ENCODE measurements at places on chromosomes 2 and 18.

GRCh38 chr2:9356261-9356660 lies 67.1 kb downstream of the ITGB1BP1 start:
- no peak for DNase-seq

- DNase-seq: peak; percentile 29
These were observed 573 bp downstream of the PAIP2B start for GRCh38 chr2:71226096-71226964.

DNA sequence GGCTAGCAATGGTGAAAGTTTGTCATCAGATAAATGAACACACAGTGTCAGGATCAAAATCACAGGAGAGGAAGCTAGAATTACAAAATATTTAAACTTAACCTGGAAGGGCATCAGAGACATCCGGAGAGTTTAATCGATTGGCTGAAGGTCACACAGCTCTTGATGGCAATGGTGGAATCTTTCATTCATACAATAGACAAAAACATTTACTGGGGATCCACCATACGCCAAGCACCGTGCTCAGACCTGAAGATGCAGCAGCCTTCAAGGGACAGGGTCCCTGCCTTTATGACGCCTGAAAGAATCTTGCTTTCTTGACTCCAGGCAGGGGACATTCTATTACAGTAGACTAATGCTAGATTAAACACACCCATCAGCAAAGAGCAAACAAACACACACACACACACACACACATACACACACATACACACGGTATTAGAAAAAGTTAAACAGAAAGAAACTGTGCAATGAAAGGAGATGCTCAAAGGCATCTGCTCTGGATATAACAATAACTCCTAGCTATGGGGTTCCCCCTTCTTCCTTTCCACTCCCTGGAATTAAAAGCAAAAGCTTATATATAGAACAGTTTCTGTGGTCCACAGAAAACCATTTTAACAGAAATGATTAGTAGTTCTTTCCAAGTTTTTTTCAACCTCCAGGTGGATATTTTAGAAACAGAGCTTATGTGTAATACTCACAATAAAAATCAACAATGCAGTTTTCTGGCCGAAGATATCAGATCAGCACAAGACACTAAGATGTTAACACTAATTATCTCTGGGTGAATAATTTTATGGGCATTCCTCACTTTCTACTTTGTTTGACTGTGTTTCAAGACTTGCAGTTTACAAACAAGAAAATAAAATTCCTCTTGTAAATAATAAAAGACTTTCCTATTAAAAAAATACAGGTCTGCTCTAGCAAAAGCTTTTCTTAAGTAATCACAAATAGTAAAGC lies 151.7 kb downstream of the ANKRD44 start:
- no peak for DNase-seq

DNA sequence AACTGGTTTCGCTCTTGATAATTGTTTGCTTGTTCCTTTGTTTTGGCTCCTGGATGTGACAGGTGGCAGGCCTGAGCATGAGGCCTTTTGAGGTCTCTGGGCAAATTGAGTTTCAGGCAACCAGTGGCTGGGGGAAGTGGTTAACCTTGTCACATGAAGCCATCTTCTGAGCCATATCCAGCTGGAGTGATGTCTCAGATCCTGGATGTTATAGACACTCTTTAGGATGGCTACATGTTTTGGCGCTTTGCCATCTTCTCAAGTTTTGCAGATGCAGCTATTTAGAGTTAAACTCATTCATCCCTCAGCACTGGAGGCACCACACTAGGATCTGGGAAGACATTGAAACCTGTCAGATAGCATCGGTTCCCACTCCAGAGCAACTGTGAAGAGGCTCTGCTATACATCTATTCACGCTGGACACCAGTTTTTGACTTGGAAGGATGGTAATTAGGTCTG lies 25.3 kb upstream of the TACR1 start:
- no peak for DNase-seq

- DNase-seq: no peak
These were observed 29.5 kb downstream of the GALNT14 start for GRCh38 chr2:31108561-31109286.

- DNase-seq: peak; percentile 7
These were observed 2.8 kb upstream of the OTOS start for GRCh38 chr2:240143276-240143675.

GRCh38 chr2:60553495-60554073 lies at the start of gene BCL11A:
Gene BCL11A (minus strand): TSS chr2:60553654. CDS start chr2:60553270, 384 bp downstream.
- peak; percentile 50 for DNase-seq

- no peak for DNase-seq
These were observed 274.0 kb upstream of the SPRED2 start for GRCh38 chr2:65706411-65706810.

DNA sequence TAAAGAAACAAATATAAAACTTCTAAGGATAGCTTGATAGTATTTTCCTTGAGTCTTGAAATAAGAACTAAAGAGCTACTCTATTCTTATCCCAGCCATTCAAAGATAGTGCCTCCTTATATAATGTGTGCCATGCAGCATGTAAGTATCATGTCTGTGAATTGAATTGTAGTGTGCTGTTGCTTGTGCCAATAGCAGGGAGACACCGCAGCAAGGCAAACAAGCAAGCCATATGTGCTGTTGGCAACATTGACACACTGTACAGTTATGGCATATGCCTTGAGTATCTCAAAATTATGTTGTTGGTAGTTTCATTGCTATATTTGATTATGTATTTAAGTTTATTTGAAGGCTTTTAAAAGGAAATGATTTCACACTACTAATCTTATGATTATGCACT lies 58.2 kb downstream of the ERBB4 start:
- DNase-seq: no peak

GRCh38 chr18:54740136-54740846 lies 88.0 kb upstream of the RAB27B start:
- no peak for DNase-seq

DNA sequence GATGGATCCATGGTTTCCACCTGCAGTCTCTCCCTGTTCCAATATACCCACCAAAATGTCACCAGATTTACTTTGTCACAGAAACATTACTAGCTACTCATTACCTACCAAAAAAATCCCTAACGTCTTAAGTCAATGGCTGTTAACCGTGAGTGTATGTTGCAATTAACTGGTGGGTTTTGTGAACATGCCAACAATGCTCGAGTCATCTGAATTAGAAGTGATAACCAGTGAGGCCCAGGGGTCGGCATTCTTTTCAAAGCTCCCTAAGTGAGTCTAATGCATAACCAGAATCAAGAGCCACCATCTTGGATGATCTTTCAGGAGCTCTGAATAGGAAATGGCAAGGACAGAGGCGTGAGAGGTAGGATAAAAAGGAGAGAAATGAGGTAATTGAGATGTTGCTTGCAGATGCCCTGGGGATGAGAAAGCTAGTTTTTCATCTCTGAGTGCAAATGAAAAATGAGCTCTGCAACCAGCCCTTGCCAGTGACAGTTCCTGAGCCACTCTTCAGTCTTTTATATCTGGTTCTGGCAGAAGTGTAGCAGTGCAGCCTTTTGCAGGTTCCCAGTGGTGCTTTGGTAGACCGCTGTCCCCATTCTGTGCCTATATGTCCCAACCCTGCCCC lies 130.0 kb upstream of the RND3 start:
- DNase-seq: no peak

DNA sequence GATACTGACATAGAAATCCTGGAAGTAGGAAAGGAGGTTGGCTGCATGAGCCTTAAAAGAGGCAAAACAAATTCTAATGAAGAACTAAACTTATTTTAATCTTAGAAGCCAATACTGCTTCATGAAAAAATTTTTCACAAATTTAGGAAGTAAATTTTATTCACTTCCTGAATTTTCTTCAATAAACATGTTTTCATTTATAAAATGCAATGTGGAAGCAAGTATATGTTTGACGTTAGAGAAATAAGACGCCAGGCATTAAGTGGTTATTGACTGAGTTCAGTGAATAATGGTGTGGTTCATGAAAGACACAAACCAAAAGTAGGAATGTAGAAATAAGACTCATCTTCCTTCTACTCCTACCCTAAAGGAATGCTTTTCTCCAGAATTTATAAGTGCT lies 136.4 kb downstream of the USP34 start:
- DNase-seq: no peak

- DNase-seq: peak; percentile 28
These were observed 93.5 kb upstream of the ITGB6 start for GRCh38 chr2:160293391-160294091.

- DNase-seq: no peak
These were observed 105.1 kb downstream of the TTC27 start for GRCh38 chr2:32732912-32733472.

GRCh38 chr18:36828630-36829361 lies at the start of the genes KIAA1328 and TPGS2:
Gene KIAA1328 (plus strand): TSS chr18:36829127. CDS start chr18:36829139, 12 bp downstream.
Gene TPGS2 (minus strand): TSS chr18:36829002. CDS start chr18:36828767, 235 bp downstream.
- DNase-seq: peak; percentile 90

DNA sequence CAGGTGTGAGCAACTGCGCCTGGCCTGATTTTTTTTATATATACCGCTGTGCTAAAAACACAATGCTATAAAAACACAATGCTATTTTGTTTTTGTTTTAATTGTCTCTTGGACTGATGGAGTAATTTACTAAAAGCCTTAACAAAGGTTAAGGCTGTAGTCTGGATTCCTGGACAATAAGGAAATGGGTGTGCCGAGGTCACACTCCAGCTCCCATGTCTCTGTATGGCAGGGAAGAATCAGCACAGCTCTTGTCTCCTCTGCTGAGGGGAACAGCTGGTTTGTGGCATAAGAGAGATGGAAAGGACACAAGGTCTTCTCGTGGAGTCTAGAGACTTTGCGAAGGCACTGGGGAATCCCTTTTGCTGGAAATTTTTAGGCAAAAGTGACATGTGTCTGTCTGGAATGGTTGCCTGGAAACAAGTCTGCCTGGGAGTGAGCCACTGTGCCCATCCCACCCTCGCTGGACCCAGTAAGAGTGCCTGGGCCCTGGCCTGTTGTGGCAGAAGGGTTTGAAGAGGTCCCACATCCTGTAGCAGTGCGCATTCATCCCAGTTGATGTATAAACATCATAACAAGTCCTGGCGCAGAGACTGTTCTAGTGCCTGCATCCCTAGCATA lies 73.1 kb downstream of the MAPK4 start:
- DNase-seq: no peak

DNA sequence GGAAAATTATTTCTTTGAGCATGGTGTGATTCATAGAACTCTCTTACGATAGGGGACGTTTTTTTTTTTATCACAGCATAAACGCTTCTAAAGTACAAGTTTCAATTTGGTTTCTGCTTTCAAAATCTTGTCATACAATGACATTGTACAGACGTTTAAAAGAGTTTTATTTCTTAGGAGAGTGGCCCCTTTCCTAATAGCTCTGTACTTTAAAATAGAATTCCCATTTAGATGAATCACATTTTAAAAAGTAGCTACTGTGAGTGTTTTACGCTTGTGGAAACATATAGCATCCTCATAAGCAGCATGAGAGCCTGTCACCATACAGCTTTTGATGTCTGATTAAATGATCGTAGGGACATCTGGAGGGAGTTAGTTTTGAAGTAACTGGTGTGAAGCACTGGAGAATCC lies 510.9 kb downstream of the PARD3B start:
- DNase-seq: no peak

GRCh38 chr18:57882465-57882864 lies 79.3 kb upstream of the ATP8B1 start:
- no peak for DNase-seq

GRCh38 chr2:159683817-159684216 lies 28.5 kb upstream of the MARCHF7 start:
- DNase-seq: no peak

- DNase-seq: no peak
These were observed 29.7 kb downstream of the TWSG1 start for GRCh38 chr18:9364242-9364641.

DNA sequence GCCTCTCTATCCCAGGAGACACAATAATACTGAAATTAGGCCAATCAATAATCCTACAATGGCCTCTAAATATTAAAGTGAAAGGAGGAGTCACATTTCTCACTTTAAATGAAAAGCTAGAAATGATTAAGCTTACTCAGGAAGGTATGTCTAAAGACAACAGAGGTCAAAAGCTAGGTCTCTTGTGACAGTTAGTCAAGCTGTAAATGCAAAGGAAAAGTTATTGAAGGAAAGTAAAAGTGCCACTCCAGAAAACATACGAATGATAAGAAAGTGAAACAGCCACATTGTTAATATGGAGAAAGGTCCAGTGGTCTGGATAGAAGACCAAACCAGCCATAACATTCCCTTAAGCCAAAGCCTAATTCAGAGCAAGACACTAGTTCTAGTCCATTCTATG lies 9.5 kb downstream of the SESTD1 start:
- DNase-seq: no peak

DNA sequence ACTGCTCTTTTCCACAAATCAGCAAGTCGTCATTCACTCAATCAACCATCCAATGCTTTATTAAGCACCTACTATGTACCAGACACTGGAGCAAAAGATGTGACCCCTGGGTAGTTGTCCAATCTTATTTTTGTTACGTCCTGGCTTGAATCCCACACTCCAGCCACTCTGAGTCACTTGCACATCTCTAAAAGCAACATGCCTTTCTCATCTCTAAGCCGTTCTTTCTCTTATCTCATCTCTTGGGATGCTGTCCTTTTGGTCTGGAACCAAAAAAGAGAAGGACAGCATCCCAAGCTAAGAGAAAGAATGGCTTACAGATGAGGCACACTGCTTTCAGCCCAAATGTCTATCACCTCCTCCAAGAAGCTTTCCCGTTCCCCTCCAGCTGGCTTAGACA lies 58.8 kb downstream of the RNF152 start:
- DNase-seq: no peak

- no peak for DNase-seq
These were observed 42.7 kb downstream of the ACSL3 start for GRCh38 chr2:222903234-222904220.

GRCh38 chr2:236107942-236108625 lies 60.1 kb downstream of the GBX2 start:
- DNase-seq: no peak

GRCh38 chr2:127566139-127566417 lies 30.6 kb downstream of the MYO7B start:
- DNase-seq: no peak

DNA sequence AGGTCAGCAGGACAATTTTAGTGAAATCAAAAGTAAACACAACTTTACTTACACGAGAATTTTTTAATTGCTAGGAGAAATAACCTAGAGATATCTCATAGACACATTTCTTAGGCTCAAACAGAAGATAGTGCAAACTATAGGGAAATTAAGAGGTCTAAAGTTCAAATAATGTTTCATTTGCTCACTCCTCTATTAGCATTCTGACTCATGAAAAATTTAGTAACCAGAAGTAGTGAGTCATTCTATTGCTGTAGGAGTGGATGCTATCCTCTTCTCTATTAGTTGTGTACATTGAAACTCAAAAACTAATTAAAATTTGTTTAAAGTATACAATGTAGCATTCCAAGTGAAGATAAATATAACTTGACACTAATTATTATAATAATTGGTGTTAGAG lies 908.3 kb upstream of the TMEFF2 start:
- no peak for DNase-seq

GRCh38 chr18:3898861-3899613 lies 449.1 kb downstream of the TGIF1 start:
- no peak for DNase-seq

Measured in left cardiac atrium (tissue), 4 donors.